ENCODE measurements at places on chromosomes 6 and 20. TPM values are rescaled to one million over a fixed set of nuclear protein-coding genes. Genes with fewer than 3 reads are reported as not detected.

- H3K27ac ChIP-seq: no peak overlapping the region
- H3K4me3 ChIP-seq: no peak overlapping the region
- H3K36me3 ChIP-seq: peaks cover 11% of the 10 kb centered on the region
- no peaks in the 10 kb centered on the region for H3K27me3 ChIP-seq
- DNase-seq: no peak
Measured at GRCh38 chr6:126672649-126673048, 332.7 kb downstream of the CENPW start.

DNA sequence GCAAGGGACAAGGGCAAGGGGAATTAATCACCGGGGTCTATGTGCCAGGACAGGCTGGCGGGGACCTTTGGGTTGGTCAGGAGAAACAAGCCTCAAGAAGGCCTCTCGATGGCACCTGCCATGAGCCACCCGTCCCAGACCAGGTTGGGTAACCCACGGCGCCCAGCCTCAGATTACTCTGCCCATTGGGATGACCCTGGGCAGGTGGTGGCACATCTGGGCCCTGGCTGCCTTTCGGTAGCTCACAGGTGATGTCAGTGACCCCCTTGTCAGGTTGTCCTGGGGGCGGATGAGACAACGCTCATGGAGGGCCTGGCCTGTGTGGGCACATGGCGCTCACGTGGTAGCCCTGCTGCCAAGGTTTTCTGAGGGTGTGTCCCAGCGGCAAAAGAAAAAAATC is 152.2 kb downstream of the SYCP2 start:
- no peak overlapping the region for H3K27ac ChIP-seq
- no peaks in the 10 kb centered on the region for H3K36me3 ChIP-seq
- H3K4me3 ChIP-seq: no peak overlapping the region
- no peaks in the 10 kb centered on the region for H3K4me1 ChIP-seq
- no peaks in the 10 kb centered on the region for H3K27me3 ChIP-seq

- H3K36me3 ChIP-seq: 0 out of 3 replicates have a peak, but pooled peaks cover 1% of the 10 kb centered on the region
- no peak overlapping the region for H3K27ac ChIP-seq
- H3K4me3 ChIP-seq: no peak overlapping the region
Measured at GRCh38 chr20:12875510-12875909, 133.3 kb upstream of the SPTLC3 start.

GRCh38 chr6:29617782-29618554 is 15.0 kb downstream of the GABBR1 start:
- H3K4me1 ChIP-seq: peaks cover 5% of the 10 kb centered on the region
- DNase-seq: peak; percentile 65
- H3K4me3 ChIP-seq: no peak overlapping the region
- H3K36me3 ChIP-seq: peaks cover 97% of the 10 kb centered on the region
- H3K27ac ChIP-seq: no peak overlapping the region

DNA sequence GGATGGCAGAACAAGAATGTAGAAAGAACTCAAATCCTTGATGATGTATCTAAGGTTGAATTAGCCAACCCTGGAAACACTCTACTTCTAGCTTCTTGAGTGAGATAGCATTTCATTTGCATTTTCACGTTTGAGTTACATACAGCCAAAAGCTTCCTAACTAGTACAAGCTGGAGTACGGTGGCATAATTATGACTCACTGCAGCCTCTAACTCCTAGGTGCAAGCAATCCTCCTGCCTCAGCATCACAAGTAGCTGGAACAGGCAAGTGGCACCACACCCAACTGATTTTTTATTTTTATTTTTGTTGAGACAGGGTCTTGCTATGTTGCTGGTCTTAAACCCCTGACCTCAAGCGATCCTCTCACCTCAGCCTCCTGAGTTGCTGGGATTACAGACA is 36.5 kb upstream of the STK35 start:
- H3K27ac ChIP-seq: no peak overlapping the region
- no peaks in the 10 kb centered on the region for H3K27me3 ChIP-seq
- H3K4me1 ChIP-seq: no peaks in the 10 kb centered on the region
- H3K4me3 ChIP-seq: no peak overlapping the region
- DNase-seq: no peak

COX4I2 gene
- not detected for total RNA-seq

GINM1 gene
- 22.7 TPM for total RNA-seq

BMP7 gene
- 17.7 TPM for total RNA-seq

SLC26A8 gene
- 0.09 TPM for total RNA-seq

All from H9 (cell line).